Effector CD4-positive, alpha-beta T cell (primary cell): ENCODE measurements at places on chromosomes 3 and 15.

- no peak for DNase-seq
These were observed 3.9 kb downstream of the C3orf22 start for GRCh38 chr3:126554560-126555525.

GRCh38 chr3:43632269-43632733, 10.5 kb upstream of the ANO10 start:
- no peak for DNase-seq

DNA sequence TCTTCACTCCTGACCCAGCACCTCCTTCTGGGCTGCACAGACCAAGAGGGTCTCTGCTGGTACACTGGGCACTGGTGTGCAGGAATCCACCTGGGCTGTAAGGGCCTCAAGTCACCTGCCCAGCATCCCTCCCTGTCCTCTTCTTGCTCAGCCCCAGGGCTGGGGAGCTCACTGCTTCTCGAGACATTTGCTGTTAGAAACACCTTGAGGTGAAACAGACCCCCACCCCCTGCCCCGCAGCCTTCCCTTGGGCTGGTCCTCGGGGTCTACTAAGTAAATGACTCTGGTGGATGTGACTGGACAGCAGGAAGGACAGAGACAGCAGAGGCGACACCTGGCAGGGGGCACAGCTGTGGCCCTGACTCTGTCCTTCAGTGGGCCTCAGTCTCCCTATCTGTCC, 29.1 kb downstream of the LOXL1 start:
- no peak for DNase-seq

- DNase-seq = no peak
These were observed 7.5 kb upstream of the ALCAM start for GRCh38 chr3:105359098-105359762.

DNA sequence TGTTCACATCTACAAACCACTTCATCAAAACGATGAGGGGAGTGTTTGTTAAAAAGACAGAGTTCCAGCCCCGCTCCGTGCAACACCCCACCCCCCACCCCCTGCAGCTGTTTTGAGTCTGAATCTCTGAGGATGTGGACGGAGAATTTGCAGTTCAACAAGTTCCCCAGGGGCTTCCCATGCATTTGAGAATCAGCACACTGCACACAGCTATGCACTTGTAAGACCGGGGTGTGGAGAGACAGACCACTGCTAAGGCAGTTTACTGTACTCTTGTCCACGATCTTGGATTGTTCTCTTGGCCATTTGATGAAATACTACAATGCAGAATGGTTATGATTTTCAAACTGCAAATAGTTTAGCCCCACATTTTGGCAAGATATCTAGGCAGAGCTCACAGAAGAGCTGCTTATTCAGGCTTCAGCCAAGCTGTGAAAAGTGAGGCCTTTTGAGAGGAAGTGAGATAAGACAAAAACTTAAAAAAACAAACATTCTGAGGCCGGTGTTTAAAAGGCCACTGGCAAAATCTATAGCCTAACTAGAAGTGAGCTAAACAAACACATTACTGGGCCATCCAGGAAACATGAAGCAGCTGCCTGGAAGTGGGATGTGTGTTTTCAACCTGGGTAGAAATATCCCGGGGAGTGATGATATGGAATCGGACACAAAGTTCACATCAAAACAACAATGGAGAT, 308.2 kb upstream of the ADAMTS9 start:
- no peak for DNase-seq

DNA sequence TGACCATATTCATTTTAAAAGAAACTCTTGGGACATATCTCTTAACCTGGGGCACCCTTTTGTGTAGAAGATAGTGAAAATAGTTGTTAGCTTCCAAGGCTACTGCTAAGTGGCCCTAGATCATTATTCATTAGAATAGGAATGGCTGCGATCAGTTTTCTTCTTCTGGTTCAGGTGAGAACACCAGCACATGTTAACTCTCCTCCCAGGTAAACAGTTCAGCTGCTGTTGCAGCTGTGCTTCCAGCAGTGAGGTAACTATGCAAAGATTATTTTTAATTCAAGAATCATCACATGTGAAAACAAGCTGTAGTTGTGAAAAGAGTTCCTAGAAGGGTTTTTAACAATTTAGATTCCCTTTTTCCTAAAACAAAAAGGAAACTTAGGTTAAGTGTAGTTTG, 43.3 kb downstream of the ZPLD1 start:
- DNase-seq = no peak

- DNase-seq = no peak
These were observed 1.4 kb downstream of the EPHB1 start for GRCh38 chr3:134796281-134797056.

GRCh38 chr3:195698325-195698646, 22.5 kb upstream of the MUC20 start:
- no peak for DNase-seq

GRCh38 chr3:21783839-21784238, 32.8 kb upstream of the ZNF385D start:
- no peak for DNase-seq

GRCh38 chr3:112498914-112499711, at the start of gene BTLA:
TSS of gene BTLA (minus strand) at chr3:112499472. CDS start at chr3:112499358, 114 bp downstream.
- DNase-seq = peak; percentile 5

- no peak for DNase-seq
These were observed 29.3 kb upstream of the SH3BP5 start for GRCh38 chr3:15361494-15362214.

GRCh38 chr15:85044251-85044853, 62.7 kb downstream of the PDE8A start:
- DNase-seq = peak; percentile 29

DNA sequence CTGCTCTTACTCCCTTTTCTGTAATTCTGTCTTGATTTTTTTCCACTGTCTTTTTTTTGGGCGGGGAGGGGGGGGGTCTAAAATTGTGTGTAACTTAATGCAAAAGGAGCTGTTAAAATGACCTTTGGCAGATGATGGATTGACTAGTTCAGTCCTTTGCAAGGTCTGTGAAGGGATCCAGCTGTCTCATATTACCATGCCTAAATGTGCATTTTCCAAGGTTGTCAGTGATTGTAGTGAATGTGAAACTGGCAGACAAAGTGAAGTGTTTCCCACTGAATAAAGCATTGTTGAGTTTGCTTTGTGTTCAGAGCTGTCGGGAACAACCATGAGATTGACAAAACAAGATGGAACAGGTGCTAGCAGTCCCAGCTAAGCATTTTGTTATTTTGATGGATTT, 110.1 kb upstream of the SKOR1 start:
- DNase-seq = no peak

- DNase-seq = no peak
These were observed 54.6 kb downstream of the LPP start for GRCh38 chr3:188208516-188208981.

GRCh38 chr3:148957586-148957985, 33.8 kb upstream of the GYG1 start:
- DNase-seq = no peak

- DNase-seq = no peak
These were observed 403.9 kb upstream of the TBL1XR1 start for GRCh38 chr3:177601152-177601551.

- no peak for DNase-seq
These were observed 117.8 kb downstream of the OXNAD1 start for GRCh38 chr3:16382845-16383244.

GRCh38 chr3:129621626-129622225, 15.2 kb upstream of the PLXND1 start:
- no peak for DNase-seq

- no peak for DNase-seq
These were observed 34.9 kb upstream of the CPOX start for GRCh38 chr3:98628317-98628716.

- peak; percentile 72 for DNase-seq
These were observed 1.0 kb upstream of the MEX3B start for GRCh38 chr15:82046666-82047452.

- no peak for DNase-seq
These were observed 4.6 kb upstream of the P2RY14 start for GRCh38 chr3:151282921-151283320.

DNA sequence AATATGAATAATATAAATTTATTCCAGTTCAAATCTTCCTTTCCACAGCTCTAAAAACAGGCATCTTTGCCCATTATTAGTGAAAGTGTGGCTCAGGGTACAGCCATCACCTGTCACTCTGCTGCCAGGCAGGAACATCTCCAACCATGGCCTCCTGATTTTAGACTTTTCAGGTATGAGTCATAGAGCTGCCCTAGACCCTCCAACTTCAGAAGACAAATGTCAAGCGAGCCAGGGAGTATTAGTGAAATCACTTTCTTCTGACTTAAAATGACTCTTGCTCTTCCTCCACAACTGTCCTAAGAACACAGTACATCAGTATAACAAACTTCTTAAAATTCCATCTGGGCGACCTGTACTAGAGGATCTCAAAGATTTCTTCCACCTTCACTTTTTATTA, 78.1 kb upstream of the AKAP13 start:
- DNase-seq = no peak

DNA sequence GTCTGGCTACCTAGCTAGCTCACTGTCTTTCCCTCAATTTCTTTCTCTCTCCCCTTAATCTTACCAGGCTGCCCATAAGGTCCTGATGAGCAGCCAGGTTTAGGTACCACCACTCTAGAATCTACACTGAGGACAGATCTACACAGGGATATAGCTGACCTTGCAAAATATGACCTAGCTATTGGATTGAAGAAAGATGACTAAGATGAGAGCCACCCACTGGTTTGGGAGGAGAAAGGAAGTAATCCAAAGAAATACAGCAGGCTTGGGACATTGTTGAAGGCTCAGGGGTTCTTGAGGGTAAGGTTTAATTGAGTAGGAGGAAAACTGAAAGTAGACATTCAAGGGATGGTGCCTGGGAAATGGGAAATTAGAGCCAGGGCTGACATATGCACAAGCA, 142.0 kb upstream of the TMC3 start:
- no peak for DNase-seq
